GM06990 (cell line): ENCODE measurements at places on chromosomes 5 and 9.

DNA sequence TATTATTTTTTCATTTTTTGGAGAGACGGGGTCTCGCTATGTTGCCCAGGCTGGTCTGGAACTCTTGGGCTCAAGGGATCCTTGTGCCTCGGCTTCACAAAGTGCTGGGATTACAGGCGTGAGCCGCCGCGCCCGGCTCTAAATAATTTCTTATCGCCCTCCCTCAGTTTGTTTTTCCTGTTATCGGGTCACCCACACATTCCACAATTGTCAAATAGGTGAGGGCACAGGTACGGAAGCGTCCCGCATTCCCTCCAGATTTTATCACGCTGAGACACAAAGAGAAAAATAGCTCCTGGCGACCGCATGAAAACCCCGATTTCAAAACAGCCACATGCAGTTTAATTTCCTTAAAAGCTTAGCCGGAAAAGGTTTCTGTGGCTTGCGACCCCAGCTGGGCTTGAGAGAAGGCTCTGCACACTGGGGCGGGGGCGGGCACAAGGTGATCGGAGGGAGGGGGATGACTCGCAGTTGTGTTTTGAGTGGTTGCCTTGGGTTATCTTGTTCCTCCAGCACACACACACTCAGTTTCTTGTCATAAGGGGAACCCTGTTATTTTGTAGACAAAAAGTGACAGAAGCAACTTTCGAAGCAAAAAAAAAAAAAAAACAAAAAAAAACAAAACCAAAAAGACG, 717 bp upstream of the IQGAP2 start:
- DNase-seq = peak; percentile 84

- no peak for DNase-seq
Observed at GRCh38 chr5:122073018-122073417, 5.0 kb downstream of the LOX start.

DNA sequence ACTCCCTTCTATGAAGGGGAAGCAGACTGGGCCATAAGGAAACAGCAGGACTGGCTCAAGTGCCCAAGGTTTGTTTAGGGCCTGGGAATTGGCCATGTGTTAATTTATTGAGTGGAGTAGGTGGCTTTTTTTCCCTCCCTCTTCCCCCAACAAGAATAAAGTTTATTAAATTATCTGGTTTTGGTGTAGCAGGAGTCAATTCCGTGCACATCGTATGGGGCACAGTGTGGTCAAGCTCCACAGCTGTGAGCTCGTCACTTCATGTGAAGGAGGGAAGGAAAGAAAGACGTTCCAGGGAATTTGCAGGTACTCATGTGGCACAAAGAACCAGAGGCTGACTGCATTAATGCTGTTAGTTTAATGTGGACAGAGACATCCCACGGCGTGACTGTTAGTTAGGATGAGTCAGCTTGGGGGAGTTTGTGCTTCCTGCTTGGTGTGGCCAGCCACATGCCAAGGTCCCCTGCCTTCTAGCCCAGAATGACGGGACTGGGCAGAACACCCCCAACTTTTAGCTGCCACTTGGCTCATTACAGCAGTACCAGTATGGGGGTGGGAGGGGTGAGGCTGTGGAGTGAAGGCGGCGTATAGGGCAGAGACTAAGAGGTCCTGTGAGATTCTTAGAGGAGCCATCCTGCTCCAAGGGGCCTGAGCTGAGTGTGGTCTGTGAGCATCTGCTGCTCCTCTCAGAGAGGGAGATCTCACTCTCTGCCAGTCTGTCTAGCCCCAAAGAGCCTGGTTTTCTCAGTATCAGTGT, 33.2 kb downstream of the CSF1R start:
- no peak for DNase-seq

DNA sequence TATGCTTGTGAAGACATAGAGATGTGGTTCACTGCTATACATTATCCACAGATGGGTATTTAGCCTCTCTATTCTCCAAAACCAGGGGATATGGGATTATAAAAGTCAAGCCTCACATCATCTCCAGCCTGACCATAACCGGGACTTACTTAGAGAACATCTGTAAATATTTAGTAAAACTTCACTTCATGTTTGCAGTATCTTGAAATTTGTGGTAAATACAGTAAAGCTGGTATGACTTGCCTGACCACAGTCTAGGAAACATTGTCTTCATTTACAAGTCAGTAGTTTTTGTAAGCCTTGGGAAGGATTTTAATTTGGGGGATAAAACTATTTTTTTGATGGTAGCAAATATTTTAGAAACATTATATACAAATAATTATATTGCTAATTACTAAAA, 64.2 kb downstream of the MAST4 start:
- no peak for DNase-seq

- DNase-seq = no peak
Observed at GRCh38 chr5:92863666-92864065, 717.4 kb downstream of the NR2F1-AS1 start.

GRCh38 chr5:96772542-96772941, 35.2 kb downstream of the ERAP1 start:
- no peak for DNase-seq

GRCh38 chr5:148224117-148224742, 14.1 kb upstream of the MARCOL start:
- DNase-seq = no peak

- no peak for DNase-seq
Observed at GRCh38 chr5:74226716-74227485, 413.6 kb downstream of the ENC1 start.

DNA sequence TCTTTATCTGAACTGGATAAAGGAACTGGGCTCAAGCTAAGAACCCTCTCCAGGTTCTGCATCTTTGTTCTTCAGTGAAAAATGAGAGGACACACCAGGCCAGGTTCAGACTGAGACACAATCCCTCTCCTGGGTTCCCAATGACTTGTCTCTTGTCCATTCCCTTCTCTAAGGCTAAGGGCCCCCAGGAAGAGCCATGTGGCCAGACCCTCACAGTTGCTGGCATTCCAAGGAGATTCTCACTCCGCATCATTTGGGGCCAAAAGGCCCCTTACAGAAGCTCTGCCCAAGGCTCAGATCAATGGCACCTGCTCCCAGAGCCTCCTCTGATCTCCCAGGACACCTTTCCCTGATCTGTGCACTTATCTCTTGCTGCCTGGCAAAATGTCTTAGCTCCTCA, 4.9 kb downstream of the IL4 start:
- no peak for DNase-seq

- DNase-seq = no peak
Observed at GRCh38 chr9:113524468-113524867, 60.9 kb downstream of the RGS3 start.

- DNase-seq = no peak
Observed at GRCh38 chr5:64301566-64301965, 135.9 kb downstream of the RNF180 start.

- peak; percentile 47 for DNase-seq
Observed at GRCh38 chr5:40485021-40485998, 194.4 kb upstream of the PTGER4 start.

DNA sequence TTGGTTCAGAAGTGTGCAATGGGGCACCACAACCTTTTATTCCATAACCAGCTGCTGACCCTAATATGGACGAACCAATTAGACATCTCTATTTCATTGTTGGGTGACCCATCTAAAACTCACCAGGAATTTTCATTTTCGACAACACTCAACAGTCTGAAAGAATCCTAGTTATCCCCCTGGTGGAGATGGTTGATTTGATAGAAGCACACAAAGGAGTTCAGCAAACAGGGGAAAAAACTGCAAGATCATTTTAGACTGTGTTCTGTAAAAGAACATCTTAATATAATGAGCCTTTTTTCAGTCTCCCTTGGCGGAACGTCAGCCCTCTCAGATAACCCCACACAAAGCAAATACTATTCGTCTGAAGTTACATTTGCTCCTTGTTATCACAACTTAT, 367.4 kb downstream of the KIAA0825 start:
- no peak for DNase-seq

DNA sequence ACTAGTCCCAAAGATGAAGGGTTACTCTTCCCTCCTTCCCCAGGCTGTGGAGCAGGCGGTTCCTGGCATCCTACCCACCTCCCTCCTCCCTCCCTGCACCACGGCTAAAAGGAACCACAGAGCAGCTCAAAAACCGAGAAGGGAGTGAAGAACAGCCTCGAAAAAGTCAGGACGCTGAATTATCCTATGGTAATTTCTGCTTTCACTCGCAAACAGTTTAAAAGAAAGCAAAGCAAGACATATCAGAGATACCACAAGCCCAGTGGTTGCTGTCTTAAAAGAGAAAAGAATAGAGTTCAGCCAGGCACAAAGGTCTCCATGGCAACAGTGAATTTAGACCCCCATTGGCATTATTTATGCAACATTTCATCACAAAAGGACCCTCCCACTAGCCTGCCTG, 315.4 kb downstream of the CTNND2 start:
- no peak for DNase-seq

GRCh38 chr5:131953969-131954368, 8.5 kb upstream of the MEIKIN start:
- DNase-seq = no peak

GRCh38 chr5:176317534-176318374, 43.8 kb downstream of the KIAA1191 start:
- no peak for DNase-seq

DNA sequence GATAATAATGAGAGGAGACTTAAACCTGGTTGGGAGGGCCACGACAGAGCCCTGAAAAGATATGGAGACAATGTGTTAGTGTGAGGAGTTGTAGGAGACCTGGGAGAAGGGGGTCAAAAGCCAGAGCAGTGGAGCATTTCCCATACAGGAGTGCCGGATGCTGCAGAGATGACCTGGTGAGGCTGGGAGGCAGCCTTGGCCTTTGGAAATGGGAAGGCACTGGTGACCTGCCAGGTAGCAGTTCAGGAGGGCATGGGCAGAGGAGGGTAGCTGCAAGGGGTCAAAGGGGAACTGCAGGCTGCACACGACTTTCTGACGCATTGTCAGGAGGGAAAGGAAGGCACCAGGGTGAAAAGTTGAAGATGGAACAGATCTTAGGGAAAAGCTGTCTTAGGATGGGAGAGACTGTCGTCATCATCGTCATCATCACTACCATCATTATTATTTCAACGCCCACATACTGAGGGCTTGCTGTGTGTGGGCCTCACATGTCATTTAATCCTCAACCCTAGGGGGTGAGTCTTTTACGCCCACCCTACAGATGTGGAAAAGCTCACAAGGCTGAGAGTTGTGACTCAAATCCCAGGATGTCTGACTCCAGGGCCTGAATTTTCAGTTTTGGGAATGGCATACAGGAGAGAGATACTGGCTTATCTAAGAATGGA, 13.3 kb downstream of the ARAP3 start:
- no peak for DNase-seq

DNA sequence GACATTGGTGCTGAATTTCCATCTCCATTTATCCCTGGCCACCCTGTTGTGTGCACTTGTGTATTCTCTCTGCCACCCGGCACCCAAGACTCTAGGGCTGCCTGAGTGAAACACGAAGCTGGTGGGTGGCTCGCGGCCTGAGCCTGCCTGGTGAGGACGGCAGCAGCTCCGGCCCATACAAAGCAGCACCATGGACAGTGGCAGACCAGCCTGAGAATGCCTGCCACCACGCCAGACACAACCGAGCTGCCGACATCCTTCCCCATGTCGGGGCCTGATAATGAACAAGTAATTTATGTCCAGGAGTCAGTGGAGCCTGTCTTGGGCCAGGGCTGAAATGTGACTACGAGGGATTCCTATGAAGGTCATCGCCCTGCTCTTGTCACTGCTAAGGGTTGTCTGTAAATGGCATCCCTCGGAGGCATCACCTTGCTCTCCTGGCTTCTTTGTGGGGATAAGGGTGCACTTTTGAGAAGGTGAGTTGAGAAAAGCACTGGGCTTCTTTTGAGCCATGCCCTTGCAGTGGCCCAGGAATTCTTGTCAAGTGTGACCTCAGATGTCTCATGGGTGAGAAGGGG, 175.7 kb downstream of the MELK start:
- no peak for DNase-seq

DNA sequence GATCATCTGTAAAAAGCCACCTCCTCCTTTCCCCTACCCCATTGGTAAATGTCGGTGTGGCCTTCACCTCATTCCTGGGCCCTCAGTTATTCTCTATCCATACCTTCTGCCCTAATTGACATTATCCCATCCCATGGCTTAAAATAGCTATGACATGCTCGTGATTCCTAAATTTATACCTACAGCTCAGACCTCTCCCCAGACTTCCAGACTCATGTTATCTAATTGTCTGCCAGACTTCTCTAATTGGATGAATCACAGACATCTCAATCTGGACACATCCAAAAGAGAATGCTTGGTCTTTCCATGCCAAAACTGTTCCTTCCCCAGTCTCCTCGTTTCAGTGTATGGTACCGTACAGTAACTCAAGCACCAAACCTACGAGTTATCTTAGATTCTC, 113.0 kb upstream of the GPR151 start:
- no peak for DNase-seq

DNA sequence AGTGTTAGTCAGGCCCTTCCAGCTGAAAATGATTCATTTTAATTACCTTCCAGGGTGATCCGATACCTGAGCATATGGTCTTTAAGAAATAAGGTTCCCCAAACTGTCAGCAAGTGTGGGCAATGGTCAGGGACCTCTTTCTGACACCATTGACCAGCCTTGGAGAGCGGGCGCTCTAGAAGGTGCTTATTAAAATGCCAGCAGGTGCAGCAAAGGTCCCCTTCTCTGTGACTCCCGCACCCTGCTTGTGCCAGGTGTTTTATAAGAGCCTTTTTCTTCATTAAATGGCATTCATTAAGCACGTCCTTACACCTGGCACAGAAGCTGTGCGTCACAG, 85.3 kb downstream of the MVB12B start:
- no peak for DNase-seq

GRCh38 chr5:52767217-52767743, 20.4 kb upstream of the ITGA1 start:
- no peak for DNase-seq

- DNase-seq = no peak
Observed at GRCh38 chr5:145589063-145589462, 246.1 kb downstream of the PRELID2 start.
